Karpas-422 (cell line): ENCODE measurements at places on chromosomes 4 and X.
A peak's percentile ranks its signal among the peaks of the same experiment; 100 is the strongest.

GRCh38 chr4:85860066-85860740 lies 385.3 kb downstream of the ARHGAP24 start:
- DNase-seq = no peak

- no peak for DNase-seq
Measured at GRCh38 chr4:26171941-26172340, 148.9 kb upstream of the RBPJ start.

DNA sequence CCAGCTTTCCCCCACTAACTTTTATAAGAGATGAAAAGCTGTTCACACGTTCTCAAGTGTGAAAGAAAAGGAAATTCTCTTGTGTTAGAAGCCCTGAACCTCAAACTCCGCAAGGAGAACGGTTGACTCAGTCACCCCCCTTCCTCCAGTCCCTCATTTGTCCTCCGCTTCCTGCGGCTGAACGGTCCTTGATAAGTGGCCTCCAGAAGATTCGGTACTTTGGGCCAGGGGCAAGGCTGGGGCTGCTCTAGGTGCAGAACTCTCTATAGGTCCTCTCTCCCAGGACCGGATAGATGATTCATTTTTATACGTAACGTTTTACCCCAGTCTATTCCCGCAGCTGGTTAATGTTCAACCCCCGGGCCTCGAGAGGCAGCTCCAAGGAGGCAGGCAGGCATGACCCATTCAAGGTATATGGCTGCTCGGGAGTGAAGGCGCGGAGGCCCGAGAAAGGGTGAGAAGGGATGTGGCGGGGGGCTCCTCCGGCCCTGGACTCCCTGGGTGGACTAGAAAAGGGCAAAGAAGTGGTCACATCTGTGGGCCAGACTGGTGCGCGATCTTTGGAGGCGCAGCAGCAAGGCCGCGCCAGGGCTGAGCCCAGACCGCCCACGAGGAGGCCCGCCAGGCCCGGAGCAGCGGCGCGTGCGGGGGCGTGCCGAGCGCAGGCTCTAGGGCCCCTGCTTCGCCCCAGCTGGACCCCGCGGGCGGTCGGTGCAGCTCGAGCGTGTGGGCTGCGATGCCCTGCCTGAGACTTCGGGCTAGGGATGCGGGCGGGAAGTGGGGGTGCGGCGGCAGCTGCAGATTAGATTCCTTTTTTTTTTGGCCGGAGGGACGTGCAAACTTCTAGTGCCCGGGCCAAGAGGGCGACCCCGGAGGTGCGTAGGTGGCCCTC lies 11.7 kb downstream of the PITX2 start:
- DNase-seq = no peak

- no peak for DNase-seq
Measured at GRCh38 chr4:72283357-72283756, 251.6 kb downstream of the NPFFR2 start.

GRCh38 chr4:177473991-177474390 lies 31.8 kb upstream of the AGA start:
- no peak for DNase-seq

DNA sequence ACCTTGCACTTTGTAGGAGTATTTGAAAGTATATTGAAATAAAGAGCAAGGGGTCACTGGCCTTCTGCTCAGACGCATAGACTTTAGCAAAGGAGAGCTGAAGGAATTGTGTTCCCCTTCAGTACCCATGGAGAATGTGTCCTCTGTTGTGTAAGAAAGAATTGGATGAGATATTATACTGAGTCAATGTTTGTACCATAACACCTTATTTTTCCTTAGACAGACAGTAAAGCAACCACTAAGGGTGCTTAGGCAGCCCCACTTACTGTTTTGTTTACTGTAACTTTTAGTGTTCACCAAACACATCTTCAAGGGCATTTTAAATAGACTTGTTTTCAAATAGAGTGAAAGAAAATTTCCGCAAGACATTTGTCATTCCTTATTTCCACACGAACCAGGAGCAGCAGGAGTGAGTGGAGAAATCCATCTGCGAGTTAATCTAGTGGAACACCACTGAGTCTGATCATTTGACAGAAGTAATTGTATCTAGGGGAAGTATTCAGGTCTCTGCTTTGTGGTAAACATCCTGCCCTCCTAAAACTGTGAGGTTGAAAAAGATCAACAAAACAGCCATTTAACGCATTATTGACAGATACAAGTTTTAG lies 89.5 kb downstream of the SLIT2 start:
- no peak for DNase-seq

DNA sequence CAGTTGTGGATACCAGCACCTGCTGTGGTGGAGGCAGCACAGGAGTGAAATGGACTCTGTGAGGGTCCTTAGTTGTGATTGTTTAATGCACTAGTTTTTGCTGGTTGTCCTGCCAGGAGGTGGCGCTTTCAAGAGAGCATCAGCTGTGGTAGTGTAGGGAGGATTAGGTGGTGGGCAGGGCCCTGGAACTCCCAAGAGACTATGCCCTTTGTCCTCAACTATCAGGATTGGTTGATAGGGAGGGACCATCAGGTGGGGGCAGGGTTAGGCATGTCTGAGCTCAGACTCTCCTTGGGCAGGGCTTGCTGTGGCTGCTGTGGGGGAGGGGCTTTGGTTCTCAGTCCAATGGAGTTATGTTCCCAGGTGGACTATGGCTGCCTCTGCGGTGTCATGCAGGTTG lies 121.9 kb downstream of the RRAGB start:
- peak; percentile 46 for DNase-seq
